ENCODE measurements at places on chromosomes 4 and X.

GRCh38 chr4:186739802-186740434 is 16.3 kb upstream of the FAT1 start:
- DNase-seq, result no peak

DNA sequence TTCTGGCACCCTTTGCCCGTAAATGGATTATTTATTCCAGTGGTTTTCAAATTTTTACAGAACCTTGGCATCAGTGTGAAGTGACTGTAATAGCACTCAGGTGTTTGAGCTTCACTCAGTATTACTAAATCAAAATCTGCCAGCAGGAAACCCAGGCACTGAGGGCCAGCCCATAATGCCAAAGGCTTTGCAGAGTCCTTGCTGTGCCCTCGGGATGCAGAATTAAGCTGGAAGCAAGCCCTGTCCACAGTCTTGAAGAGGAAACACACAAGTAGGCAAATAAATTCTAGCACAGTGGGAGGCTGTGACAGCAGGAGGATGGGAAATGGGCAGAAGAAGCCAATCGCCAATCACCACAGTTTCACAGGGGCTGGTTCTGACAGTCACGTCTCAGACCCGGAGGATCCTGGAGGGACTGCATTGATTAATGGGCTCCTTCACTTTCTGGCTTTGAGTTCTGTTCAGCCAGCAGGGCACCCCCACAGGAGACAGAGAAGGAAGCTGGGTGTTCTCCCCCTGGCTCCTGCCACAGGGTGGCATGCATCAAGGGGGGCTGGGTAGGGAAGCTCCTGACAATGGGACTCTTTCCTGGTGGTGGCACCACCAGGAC is 138.8 kb downstream of the MTNR1A start:
- no peak for DNase-seq

- no peak for DNase-seq
These were observed 32.9 kb upstream of the MID1 start for GRCh38 chrX:10653302-10653701.

- no peak for DNase-seq
These were observed 31.0 kb upstream of the FGG start for GRCh38 chr4:154643493-154643892.

DNA sequence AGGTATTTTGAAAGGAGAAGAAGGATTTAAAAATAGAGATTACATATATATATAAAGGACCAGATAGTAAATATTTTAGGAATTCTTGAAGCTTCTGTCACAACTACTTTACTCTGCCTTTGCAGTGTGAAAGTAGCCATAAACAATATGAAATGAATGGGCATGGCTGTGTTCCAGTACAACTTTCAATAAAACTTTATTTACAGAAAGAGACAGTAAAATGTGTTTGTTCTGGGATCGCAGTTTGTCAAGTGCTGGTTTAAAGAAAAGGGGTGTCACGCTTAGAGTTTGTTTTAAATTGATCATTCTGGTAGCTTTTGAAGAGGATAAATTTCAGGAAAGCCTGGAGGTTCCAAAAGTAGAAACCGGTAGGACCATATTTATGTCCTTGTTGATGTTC is 176.1 kb upstream of the HS3ST1 start:
- DNase-seq, result no peak

- no peak for DNase-seq
These were observed 33.5 kb downstream of the TKTL2 start for GRCh38 chr4:163440040-163440439.

DNA sequence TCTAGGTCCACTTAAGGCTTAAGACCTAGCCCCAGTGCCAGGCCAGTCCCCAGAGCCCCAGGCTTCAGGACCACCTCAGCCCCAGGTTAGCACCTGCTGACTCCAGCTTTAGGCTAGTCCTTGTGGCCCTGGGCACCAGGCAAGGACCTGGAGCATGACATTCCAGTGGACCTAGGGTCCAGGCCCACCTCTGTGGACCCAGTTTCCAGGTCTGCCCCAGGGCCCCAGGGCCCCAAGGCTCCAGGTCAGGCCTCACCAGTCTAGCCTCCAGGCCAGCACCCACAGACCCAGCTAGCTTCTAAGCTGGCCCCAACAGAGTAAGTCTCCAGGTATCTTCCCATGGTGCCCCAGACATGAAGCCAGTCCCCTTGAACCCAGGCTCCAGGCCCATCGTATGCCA is 97.5 kb downstream of the QRFPR start:
- no peak for DNase-seq

DNA sequence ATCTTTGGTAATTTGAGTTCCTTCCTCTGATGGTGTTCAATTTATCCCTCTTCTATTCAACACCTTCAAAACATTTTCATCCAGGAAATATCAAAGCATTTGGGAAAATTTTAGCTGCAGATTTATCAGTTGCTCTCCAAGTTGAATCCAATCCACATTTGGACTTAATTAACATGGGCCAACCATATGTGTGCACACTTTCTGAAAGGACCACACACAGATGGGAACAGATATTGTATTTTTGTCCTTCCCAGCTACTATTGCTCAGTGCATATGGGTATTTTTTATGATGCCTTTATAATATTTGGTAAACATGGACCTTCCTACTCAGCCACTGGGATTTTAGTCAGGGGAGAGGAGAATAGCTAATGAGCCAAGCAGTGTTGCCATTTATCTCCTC is 65.2 kb downstream of the GLRA2 start:
- DNase-seq, result no peak

- DNase-seq, result no peak
These were observed 586.9 kb upstream of the NR3C2 start for GRCh38 chr4:149029056-149029651.

DNA sequence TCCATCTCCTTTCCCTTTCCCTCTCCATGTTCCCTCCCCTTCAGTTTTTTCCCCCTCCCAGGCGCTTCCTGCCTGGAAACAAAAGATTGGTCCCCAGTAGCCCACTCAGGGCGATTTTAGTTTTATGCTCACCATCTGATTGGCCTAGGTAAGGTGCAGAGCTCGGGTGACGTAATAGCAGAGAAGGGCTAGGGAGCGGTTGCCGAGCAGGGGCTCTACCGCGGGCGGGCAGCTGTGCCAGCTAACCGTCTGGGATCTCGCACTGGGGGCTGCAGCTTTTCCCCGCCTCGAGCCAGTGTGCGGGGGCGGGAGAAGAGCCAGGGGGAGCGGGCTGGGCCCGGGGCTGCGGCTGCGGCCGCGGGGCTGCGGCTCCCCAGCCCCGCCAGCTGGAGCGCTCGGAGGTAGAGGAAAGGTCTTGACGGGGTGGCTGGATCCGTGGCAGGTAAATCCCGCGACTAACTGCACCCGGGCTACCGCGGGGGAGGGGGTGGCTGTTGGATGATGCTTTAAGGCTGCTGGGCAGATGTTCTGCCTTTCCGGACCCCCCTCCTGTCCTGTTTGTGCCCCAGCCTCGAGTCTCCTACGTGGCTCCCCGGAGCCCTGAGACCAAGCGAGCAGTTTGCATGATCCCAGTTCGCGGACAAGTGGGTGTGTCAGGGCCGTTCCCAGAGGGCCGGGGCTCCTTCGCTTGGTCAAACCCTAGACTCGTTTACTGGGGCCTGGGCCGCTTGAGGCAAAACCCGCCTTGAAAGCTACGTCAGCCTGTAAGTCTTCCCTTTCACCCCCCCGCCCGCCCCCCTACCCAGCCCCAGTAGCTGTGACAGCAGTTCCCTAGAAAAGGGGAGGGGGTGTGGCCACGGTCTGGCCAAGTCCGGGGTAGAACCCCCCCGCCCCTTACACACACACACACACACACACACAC is at the start of gene PAK3:
Gene PAK3, plus strand, starts transcription at position 218 of the 922 bp plus-strand sequence. CDS start 26,913 bp downstream, outside the sequence.
- no peak for DNase-seq

GRCh38 chr4:150591406-150591805 is 9.5 kb downstream of the MAB21L2 start:
- no peak for DNase-seq

- DNase-seq, result no peak
These were observed 786 bp upstream of the ZFX start for GRCh38 chrX:24148535-24149350.

DNA sequence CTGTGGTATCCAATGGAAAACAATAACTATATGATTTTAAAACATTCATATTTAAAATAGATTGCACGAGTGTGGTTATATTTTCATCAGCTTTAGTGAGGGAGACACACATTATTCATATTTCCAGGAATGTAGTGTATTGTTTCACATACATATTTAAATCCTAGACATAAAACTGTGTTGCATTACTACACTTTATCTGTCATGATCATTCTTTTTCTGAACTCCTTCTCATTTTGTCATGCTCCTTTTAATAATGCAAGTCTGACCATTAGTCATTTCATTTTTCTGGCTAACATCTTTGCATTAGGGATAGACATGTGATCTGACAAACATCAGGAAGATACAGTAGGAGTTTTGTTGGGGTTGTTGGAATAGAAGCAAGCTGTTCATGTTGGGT is 1382.7 kb downstream of the PCDH7 start:
- no peak for DNase-seq

GRCh38 chr4:138398322-138398721 is 156.2 kb upstream of the SLC7A11 start:
- DNase-seq, result no peak

- no peak for DNase-seq
These were observed 22.5 kb downstream of the MID1 start for GRCh38 chrX:10597871-10598270.

DNA sequence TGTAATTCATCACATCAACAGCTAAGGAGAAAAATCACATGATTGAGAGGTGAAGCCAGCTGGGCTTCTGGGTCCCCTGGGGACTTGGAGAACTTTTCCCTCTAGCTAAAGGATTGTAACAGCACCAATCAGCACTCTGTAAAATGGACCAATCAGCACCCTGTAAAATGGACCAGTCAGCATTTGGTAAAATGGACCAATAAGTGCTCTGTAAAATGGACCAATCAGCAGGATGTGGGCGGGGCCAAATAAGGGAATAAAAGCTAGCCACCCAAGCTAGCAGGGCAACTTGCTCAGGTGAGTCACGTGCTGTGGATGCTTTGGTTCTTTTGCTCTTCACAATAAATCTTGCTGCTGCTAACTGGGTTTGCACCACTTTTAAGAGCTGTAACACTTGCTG is 1248.3 kb downstream of the PCDH18 start:
- DNase-seq, result no peak

DNA sequence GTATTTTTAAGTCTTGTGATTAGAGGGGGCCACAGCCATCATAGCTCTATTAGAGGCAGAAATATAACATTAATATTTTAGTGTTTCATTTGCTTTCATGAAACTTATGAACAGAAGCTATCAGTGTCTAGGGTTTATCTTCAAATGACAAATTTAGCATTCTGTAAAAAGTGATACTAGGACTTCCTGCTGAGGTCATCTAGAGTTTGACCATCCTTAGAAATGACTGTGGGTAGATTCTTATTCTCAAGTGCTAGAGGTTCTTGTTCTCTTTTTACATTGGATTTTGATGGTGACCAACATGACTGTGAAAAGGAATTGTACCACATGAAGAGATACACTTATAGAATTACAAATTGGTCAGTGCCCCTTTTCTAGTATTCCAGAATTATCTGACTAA is 568.6 kb downstream of the RPA4 start:
- DNase-seq, result no peak

DNA sequence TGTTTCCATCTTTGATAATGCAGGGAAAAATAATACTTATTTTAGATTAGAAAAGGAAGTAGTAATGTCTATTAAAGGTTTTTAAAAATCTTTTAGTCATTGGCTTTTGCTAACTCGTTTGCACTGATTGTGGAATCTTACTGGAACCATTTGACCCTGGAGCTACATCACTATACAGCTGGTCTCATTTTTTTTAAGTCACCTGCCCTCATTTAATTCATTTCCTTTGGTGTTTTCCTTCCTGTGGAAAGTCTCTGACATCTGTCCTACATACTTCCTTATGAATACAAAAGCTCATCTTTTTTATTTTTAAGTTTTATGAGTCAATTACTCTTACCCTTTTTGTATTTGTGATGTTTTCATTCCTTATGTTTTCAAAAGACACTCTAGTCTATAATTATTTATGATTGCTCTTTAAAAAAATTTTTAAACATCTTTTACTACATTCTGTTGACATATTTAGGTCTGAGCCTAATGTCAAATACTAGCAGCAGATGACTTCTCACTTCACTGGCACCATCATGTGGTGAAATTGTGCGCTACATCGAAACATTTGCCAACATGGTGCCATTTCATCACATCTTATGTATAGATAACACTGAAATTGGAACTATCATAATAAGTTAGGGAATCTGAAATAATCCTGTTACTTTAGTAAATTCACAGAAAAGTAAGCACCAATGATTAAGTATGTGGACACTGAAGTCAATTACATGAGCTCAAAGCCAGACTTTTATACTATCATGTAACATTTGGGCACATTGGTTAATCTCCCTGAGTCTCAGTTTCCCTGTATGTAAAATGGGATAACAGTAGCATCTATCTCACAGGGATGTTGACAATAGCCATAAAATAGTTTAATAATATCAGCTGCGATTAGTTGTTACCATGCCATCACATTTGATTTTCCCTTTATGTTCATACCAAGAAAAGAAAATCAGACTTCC is 9.4 kb upstream of the MMAA start:
- DNase-seq, result peak; percentile 69

DNA sequence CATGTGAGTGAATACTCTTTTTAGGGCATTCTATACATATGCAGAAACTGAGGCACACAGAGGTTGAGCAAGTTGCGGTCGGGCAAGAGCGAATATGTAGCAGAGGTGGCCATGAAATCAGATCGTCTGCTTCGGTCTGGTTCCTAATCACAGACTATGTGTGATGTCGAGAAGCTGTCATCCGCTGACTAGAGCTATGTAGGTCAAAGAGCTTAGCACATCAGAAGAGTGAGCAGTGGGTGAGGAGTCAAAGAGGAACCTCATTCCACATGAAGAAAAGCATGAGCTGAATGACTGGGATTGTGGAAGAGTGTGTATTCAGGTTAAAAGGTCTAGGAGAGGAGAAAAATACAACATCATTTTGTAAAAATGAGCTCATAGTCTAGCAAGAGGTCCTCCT is 19.0 kb downstream of the GAB3 start:
- no peak for DNase-seq

DNA sequence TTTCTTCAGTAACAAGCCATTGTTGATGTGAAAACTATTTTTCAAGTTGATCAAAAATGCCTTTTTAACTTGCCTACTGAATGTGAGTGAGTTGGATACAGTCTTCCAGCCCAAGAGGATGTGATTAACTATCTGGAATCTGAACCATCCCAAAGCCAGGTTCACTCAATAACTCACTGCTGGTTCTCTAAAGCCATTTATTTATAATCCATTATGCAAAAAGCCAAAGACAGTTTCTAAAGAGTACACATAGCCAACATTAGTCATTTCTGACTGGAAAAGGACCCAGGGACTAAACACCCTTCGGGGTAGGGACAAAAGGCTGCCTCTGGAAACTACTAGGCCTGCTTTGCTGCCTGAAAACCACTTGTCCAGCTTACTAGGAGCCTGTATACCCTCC is 109.6 kb downstream of the SHROOM4 start:
- no peak for DNase-seq

Data from left lobe of liver (tissue), 2 donors.